ENCODE measurements at places on chromosomes 2 and 18.

DNA sequence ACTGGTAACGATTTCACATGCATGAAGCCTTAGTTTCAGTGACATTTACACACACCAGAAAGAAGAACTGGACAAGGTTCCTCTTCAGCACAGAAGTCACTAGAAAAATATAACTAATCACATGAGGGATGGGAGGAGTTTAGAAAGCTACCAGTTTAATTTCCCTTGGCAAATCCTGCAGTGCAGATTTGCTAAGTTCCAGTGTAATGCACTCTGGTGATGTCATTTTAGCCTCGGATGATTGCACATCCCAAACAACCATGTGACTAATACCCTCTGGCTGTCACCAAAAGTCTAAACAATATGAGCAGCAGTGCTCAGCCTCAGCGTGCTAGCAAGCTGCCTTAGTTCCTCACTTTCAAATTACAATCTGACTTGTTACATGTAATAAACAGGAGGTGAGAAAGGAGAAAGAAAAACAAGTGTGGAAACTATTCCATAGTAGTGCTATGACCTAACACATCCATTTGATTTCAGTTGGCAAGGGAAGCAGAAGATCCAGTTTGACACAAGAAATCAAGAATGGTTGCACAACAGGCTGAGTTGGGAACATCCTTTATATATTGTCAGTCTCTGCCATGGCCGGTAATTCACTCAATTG lies 35.3 kb upstream of the PPP1CB start:
- DNase-seq: peak; percentile 40
- H3K4me1 ChIP-seq: peaks cover 19% of the 10 kb centered on the region
- peak overlapping the region; percentile 63 for H3K27ac ChIP-seq
- H3K4me3 ChIP-seq: no peak overlapping the region

DNA sequence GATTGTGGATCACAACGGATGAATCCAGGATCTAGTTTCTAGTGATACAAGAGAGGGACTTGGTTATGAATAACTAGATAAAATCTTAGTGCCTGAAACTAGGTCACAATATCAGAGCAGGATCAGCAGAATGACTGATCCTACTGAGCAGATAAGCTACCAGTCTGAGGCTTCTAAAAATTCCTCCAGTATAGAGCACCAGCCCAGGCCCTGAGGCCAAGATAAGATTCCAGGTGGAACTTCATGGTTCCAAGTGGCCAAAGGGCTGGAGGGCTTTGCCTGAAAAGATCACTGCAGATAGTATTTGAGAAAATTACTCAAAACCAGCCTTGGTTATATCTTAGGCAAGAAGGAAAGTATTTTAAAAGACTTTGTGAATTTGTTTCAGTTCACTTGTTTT lies 162.4 kb downstream of the GREB1L start:
- no peaks in the 10 kb centered on the region for H3K27me3 ChIP-seq
- no peak for DNase-seq
- H3K4me1 ChIP-seq: no peaks in the 10 kb centered on the region
- no peak overlapping the region for H3K27ac ChIP-seq

GRCh38 chr2:152343426-152343825 lies 8.5 kb downstream of the FMNL2 start:
- no peak overlapping the region for H3K27ac ChIP-seq
- peaks cover 9% of the 10 kb centered on the region for H3K4me1 ChIP-seq
- no peak overlapping the region for H3K4me3 ChIP-seq
- H3K36me3 ChIP-seq: no peaks in the 10 kb centered on the region
- DNase-seq: no peak

GRCh38 chr2:112136096-112136495 lies 2.1 kb upstream of the FBLN7 start:
- H3K4me3 ChIP-seq: no peak overlapping the region
- H3K36me3 ChIP-seq: no peaks in the 10 kb centered on the region
- DNase-seq: no peak
- H3K4me1 ChIP-seq: peaks cover 7% of the 10 kb centered on the region

- no peak for DNase-seq
- no peak overlapping the region for H3K4me3 ChIP-seq
- H3K27ac ChIP-seq: no peak overlapping the region
- H3K36me3 ChIP-seq: no peaks in the 10 kb centered on the region
- no peaks in the 10 kb centered on the region for H3K27me3 ChIP-seq
Measured at GRCh38 chr18:378079-378478, 110.2 kb upstream of the THOC1 start.

All from heart right ventricle (tissue), 16 donors.